ENCODE measurements at places on chromosomes 6 and 20.
A peak's percentile ranks its signal among the peaks of the same experiment; 100 is the strongest.

DNA sequence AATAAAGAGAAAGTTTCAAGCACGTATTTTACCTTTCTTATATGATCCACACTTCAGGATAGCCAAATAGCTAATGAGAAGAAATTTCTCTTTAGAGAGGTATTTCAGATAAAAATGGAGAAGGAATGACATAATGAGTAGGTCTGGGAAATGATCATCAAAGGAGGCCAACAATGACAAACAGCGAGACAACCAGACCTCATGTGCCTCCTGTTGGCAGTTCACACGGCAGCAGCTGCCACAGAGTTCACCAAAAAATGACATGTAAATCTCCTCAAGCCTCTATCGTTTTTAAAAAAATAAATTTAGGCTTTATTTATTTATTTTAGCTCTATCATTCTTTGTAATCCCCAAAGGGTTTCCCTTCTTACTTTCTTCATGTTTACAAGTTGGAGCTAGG is 47.7 kb downstream of the SLC2A12 start:
- DNase-seq, result no peak

DNA sequence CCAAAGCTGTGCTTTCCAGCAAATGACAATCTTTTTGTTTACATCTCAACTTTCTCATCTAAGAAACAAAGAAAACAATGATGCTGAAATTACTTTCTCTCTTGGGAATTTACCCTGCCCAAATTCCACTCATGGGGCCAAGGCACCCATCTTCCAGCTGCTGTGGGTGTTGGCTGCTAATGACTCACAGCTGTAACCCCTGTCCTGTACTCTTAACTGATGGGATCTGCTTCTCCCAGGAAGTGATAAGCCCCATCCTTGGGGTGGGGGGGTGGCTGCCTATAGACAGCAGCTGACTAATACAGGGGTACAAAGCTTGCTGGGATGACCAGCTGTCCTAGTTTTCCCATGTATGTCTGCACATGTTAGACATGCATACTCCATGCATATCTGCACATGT is 938.6 kb downstream of the C6orf118 start:
- DNase-seq, result no peak

GRCh38 chr6:28336284-28337120 is 554 bp upstream of the ZSCAN31 start:
- peak; percentile 72 for DNase-seq

GRCh38 chr6:31776989-31777666 is at the start of gene VWA7:
TSS of gene VWA7 (minus strand) at chr6:31777328. CDS start at chr6:31776779, 549 bp downstream.
- no peak for DNase-seq

GRCh38 chr20:35287509-35288324 is 3.1 kb upstream of the EIF6 start:
- no peak for DNase-seq

GRCh38 chr20:56859801-56860261 is 230.7 kb downstream of the TFAP2C start:
- DNase-seq, result no peak

- DNase-seq, result no peak
Measured at GRCh38 chr20:11431621-11432020, 486.1 kb upstream of the BTBD3 start.

DNA sequence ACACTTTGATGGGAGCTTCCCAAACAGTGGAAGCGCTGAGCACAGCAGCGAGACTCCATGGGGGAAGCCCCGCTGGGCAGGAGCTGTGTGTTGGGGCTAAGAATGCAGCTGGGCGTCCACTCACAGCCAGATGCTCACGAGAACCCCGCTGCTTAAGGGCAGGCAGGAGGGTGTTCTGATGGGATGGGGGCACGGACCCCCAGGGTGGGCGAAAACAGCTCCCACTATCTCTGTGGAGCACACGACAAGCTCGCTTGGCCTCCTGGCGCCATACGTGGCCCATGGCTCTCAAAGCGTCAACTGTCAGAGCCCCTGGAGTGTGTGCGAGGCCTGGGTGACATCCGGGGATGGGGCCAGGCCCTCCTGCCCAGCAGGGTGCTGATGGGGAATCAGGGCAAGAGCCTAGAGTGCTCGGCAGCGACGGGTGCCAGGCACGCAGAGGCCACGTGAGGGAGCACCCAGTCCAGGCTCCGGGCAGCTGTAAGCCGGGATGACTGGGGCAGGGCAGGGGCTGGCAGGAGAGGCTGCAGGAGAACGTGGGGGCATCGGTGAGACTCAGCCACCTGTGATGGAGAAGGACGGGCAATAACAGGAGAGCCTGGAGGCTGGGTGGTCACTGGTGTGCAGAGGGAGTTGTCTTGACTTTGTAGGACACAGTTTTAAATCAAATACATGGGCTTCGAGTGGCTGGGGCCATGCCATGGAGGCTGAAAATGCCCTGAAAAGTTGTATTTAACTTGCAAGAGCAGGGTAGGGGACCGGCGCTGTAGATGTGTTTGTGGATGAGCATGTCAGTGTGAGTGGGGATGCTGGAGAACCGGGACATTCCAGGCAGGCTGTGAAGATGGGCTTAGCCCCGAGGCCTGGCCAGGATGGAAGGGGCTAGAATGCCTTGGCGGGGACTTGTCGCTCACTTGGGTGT is 27.3 kb downstream of the PYGB start:
- DNase-seq, result no peak

DNA sequence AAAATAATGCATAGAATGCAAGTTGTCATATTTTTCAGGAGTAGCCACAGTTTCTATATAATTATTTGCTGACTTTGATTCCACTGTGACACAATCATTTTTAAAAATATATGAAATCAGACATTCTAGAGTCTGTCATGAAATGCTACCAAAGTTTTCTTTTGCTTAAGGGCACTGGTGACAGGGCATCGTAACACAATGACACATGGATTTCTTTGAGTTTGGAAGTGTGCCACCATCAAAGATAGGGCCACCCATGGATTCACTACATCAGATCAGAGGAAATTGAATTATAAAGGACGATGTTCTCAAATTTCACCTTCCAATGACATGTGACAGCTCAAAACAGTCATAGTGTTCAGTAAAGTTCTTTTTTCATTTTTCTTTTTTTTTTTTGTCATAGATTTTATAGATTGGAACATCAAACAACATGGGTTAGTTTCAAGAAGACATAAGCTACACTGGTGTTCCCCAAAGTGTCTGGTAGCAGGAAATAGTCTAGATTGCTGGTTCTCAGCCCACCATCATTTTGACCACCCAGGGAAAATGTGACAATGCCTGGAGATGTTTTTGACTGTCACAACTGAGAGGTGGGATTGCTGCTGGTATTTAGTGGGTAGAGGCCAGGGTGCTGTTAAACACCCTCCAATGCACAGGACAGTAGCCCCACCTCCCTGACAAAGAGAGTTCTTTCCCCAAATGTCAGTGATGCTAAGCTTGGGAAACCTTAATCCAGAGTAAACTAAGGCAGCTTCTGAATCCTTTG is 123.8 kb upstream of the DOK5 start:
- DNase-seq, result no peak

DNA sequence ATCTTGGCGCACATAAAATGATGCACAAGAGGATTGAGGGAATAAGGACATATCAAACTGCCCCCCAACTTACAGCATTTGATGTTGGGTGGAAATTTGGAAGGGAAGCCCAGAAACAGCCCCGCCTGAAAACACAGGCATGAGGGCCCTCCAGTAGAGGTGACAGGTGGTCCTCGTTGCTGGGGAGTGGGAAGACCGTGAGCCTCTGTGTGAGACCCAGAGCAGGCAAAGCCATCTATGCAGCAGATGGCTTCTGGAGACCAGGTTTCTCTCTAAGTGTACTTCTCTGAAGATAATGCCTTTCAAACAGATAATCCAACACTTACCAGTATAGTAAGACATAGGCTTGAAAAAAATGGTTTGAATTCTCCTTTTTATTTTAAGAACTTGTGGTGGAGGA is 132.2 kb upstream of the INSM1 start:
- no peak for DNase-seq

- DNase-seq, result no peak
Measured at GRCh38 chr20:40606660-40607059, 82.4 kb downstream of the MAFB start.

DNA sequence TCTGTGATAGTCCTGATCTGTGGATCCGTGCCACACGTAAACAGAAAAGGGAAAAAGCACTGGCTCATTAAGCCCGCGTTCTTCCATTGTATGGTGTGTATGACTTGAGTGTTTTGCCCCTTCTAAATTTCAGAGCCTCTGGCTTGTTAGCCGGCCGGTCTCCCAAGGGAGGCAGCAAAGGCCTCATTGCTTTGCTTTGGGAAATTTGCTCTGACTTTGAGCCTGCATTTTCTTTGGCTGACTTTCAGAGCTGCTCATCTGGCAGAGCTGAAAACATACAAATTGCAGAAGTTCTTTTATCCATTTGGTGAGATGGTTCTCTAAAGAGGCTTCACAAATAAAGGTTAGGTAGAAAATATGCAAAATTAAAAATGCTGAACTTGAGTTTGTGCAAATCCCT is 123.0 kb downstream of the UTRN start:
- DNase-seq, result no peak

GRCh38 chr6:5667737-5668136 is 339.0 kb downstream of the NRN1 start:
- DNase-seq, result no peak

DNA sequence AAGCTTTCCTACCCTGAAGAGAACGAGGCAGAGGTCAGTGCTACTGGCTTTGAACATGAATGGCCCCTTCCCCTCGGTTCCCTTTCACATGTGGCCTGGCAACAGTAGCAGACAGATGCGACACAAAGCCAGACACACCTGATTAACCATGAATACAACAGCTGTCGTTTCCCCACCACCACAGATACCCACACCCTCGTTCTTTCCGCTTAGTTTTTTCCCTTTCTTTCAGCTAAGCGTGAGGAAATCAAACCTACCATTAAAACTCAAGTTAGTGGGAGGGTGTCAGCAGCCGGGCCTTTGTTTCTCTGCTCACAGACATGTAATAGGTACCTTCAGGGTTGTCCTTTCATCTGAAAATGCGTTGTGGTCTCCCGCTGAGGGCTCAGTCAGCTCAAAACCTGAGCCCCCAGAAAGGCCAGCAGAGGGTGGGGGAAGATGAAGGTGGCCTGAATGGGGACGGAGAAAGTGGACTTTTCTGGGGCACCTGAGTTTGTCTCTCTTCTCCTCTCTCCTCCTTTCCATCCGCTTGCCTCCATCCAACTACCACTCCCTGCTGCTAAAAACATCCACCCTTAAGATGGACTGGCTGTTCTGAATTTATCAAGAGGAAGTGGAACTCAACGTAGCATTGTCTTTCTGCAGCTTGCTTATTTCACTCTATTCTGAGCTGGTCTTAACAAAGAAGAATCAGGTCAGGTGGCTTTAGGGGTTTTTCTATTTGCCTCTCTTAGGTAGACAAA is 516.6 kb upstream of the JARID2 start:
- DNase-seq, result no peak

- no peak for DNase-seq
Measured at GRCh38 chr20:44018942-44019637, 104.4 kb downstream of the TOX2 start.

- no peak for DNase-seq
Measured at GRCh38 chr6:167551628-167552257, 226.9 kb downstream of the TTLL2 start.

- DNase-seq, result no peak
Measured at GRCh38 chr20:9145142-9145541, 76.3 kb downstream of the PLCB4 start.

GRCh38 chr6:39859025-39859424 is 66.8 kb downstream of the DAAM2 start:
- no peak for DNase-seq

GRCh38 chr6:36499918-36500317 is 47.4 kb downstream of the STK38 start:
- DNase-seq, result no peak

DNA sequence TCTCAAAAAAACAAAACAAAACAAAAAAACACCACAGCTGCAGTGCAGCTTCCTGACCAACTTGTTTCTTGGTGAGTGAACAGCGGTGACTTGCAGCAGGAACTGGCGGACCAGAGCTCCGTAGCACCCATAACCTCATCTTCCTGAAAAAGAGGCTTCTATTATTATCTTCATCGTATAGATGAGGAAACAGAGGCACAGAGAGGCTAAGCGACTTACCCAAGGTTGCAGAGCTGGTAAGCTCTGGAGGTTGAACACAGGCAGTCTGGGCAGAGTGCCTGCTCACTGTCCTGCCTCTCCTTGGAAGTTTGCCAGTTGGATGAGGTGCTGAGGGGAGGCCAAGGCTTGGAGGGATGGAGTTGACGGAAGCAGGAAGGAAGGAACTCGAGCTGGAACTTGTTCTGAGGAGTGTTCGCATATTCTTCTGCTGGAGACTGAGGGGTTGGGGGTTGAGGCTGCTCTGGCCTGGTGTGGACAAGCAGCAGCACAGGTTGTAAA is 47.9 kb upstream of the CCDC167 start:
- DNase-seq, result no peak

DNA sequence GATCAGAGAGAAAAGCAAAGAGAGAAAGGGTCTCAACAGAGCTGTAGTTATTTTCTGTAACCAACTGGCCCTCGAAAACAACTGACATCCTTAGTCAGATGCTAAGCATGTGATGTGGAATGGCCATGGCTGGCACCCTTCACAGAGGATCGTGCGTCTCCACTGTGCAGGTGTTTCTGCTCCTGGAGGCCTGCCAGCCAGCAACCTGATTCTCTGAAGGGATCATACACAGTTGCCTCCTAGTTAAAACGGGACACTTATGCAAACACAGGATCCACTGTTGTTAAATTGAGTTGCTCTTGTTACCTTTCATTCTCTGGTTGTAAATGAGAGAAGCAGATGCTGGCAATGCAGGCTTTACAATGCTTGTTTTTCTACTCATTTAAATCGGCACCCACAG is 148.5 kb downstream of the HDGFL1 start:
- no peak for DNase-seq

GRCh38 chr6:40409716-40410397 is 177.3 kb downstream of the LRFN2 start:
- DNase-seq, result no peak

DNA sequence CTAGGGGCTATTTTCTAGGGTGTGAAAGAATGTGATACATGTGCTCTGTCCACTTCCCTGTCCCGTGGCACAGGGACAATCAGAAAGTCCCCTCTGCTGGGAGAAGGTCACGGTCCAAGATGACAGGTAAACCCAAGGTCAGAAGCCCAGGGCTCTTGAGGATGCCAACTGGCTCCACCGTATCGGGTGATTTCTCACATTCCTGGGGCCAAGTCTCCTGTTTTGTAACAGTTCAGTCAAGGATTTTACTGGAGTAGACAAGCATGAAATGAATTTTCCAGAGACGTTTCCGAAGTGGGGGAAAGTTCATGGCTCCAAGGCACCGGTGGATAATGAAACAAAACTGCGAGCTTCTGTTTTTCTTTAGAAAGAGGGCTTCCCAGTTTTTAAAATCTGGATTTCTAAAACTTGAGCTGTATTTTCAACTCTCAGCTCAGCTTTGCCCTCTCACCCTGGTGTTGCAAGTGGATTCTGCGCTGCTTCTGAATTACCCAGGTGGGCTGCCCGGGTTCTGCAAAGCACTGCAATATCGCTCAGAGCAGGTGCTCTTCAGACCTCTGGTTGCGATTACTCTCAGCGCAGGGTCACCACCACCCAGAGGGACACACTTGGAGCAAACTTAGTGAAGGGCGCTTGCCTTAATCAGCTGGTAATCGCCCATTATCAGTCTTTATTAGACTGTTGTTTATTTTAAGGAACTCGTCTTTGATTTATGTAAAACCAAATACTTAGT is 64.4 kb upstream of the TMEM170B start:
- DNase-seq, result no peak

GRCh38 chr6:28597924-28598722 is 72.4 kb downstream of the GPX5 start:
- DNase-seq, result no peak

- no peak for DNase-seq
Measured at GRCh38 chr6:20540683-20541082, 6.4 kb downstream of the CDKAL1 start.
